Activated CD8-positive, alpha-beta T cell treated with anti-CD3 and anti-CD28 coated beads, Interleukin-2, amount 10 ng/mL, durations not matched to agents 7 days and 5 days (primary cell): ENCODE measurements at places on chromosomes 6 and 20.

- DNase-seq: no peak
Measured at GRCh38 chr20:54914995-54915394, 439.6 kb downstream of the DOK5 start.

DNA sequence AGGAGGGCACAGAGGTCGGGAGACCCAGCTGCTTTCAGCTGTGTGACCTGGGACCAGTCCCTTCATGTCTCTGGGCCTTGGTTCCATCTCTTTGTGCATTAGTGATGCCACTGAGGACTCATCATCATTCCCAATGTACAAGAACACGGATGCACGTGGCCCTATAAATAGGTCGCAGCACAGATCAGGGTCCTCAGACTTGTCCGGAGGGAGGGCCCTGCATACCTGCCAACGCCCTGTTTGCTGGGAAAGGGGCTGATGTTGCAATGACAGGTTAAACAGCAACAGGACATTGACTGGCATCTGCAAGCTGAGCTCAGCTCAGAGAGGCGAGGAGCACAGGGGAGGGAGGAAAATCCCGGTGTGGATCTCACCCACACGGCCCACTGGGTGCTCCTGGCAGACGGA, 21.8 kb downstream of the TGM2 start:
- DNase-seq: no peak

DNA sequence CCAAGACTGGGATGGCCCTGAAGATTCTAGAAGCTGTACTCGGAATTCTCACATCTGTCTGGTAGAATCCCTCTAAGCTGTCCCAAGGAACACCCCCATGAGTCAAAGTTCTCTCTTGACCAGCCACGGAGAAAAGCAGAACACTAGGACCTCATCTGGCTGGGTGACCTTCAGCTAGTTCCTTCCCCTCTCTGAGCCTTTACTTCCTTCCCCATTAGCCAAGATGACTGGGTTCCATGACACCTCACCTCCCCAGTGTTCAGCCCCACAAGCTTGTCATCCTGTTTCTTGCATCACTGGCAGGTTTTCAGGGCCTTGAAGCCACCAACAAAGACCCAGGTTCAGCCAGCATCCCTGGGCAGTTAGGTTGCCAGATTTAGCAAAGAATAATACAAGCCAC, 47.8 kb downstream of the MAFB start:
- DNase-seq: no peak

DNA sequence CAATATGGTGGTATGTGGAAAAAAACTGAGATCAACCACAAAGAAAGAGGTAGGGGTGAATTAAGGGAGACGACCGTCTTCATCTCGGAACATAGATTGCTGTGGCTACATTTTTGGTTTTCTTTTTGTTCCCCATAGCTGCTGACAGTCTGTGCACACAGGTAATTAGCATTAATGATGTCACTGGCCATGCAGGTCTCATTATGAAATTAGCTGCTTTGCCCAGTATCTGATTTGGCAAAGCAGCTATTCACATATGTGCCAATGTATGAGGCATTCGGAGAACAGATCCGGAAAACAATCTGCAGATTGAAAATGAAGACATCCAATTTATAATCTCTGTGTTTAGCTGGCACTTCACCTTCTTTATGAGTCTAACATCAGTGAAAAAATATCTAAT, 13.1 kb downstream of the NOX3 start:
- DNase-seq: no peak

GRCh38 chr6:13517116-13517515, 29.7 kb upstream of the GFOD1 start:
- no peak for DNase-seq

- DNase-seq: no peak
Measured at GRCh38 chr6:166520905-166521834, 65.3 kb downstream of the RAMACL start.

- DNase-seq: no peak
Measured at GRCh38 chr20:5784735-5785134, 34.5 kb downstream of the SHLD1 start.

DNA sequence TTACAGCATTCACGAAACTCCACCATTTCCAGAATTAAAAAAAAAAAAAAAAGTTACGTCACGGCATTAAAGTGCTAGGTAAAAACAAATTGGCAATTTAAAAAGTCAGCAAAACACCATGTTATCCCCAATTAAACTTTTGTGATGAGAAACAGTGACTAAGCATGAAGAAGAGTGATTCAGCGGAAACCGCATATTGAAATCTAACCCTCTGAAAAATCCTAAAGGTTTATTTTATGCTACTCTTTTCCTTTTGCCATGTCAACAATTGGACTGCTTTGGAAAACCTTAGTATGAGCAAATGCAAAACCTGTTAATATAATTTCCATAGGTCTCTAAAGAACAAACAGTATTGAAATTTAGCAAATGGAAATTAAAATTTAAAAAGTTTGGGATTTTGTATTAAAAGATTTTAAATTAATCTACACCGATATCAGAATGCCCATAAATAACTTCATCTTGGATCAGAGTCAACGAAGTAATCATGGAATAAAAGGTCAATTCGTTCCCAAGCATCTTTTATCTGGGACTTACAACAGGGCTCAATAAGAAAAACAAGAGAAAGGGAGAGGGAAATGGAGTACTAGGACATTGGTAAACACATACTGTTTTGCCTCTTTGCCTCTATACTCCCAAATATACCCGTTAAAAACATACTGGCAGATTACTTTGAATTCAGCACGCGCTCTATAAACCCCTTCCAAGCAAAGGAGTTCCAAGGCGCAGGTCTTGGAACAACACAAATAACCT, 1.1 kb downstream of the FBXO30 start:
- no peak for DNase-seq

- no peak for DNase-seq
Measured at GRCh38 chr6:19849755-19850154, 12.6 kb downstream of the ID4 start.

GRCh38 chr6:131762984-131763383, 44.8 kb upstream of the ENPP1 start:
- DNase-seq: no peak

DNA sequence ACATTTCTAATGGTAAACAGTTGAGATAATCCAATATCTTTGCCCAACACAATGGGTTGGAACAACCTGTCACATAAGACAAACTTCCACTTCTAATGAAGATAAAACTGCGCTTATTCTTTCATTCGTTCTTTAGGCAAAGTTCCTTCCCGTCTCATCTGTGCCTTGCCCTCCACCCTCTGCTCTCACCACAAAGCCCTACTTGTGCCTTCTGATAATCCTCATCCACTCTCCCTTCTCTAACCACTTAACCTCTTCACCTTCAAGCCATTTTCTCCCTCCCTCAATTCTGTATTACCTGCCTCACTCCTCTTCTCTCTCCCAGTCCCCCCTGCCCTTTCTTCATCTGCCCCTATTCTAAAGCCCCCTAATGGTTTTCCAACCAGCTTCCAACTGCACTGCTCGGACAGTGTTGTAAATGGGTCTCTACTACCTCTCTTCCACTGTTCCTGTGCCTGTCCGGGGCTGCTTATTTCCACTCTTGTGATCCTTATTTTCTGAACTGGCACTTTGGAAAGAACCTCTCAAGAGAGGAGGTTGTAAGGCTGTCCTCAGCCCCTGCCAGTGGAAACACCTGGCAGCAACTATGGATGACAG, 62.9 kb upstream of the MYB start:
- no peak for DNase-seq

DNA sequence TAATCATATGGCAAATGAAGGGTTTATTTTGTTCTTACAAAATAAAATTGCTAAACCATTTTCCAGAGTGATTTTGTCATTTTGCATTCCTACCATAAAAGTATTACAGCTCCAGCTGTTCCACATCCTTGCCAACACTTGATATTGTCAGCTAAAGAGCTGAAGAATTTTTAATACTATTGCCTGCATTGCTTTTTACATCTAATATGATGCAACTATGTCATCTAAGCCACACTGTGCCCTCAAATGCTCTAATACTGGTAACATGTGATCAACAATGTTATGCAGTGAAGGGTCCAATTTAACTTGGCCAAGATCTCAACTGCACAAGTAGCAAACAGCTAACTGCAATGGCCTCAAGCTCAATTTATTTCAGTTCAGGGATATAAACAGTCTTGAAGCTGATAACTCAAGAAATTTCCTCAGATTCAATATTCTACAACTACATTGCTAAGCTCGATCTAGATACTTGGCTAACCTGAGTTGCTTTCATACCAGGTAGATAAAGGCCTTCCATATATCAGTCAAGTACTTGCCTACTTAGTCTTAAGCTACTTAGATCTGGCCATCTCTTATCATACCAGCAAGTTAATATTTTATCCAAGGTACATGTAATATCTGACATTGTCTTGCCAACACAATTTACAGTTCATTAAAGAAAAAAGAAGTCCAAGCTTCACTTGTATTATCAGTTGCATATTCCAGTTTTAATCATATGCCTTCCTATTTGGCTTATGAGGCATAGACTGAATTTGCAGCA, 17.0 kb downstream of the AKIRIN2 start:
- DNase-seq: no peak

GRCh38 chr6:22062807-22063408, 233.9 kb downstream of the PRL start:
- DNase-seq: peak; percentile 75

DNA sequence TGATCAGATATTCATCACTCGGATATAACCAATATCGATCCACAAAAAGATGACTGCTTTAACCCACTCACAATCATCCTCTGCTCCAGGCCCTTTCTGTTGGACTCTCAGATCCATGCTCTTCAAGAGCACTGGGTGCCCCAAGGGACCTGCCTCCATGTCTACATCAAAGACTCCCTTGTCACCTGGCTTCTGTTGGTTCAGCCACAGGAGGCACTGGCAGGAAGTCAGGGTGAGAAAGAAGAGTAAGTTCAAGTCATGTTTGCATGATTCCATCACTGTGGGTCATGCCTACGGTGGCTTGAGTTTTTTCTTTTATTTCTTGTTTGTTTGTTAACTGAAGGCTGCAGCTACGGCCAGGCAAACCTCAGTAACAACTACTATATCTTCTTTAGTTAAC, 243.3 kb downstream of the ADGRG6 start:
- DNase-seq: peak; percentile 50

DNA sequence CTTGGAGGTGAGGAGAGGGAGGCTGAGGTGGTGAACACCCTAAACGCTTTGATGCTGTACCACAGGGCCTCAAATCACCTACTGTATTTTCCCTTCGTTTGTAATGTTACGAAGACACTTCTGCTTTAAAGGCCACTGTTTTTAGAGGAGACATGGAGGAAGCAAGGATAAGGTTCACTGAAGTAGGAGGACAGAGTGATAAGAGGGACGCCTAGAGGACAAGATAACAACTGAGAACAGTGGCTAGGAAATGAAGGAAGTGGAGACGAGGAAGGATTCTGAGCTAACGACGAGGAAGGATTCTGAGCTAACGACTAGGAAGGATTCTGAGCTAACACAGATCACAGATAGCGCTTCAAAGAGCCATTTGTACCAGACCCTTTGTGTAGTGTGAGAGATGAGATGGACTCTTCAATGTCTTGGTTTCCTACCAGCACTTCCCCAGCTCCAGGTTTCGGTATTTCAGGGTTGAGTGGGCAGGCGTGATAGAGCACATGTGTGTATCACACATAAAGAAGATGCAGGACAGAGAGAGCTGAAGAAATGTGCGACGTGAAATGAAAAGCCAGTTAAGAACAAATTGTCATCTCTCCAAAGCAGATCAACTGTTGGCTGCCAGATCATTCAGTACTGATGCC, 7.5 kb downstream of the SF3B5 start:
- no peak for DNase-seq
